ENCODE measurements at places on chromosomes 13 and 19.

DNA sequence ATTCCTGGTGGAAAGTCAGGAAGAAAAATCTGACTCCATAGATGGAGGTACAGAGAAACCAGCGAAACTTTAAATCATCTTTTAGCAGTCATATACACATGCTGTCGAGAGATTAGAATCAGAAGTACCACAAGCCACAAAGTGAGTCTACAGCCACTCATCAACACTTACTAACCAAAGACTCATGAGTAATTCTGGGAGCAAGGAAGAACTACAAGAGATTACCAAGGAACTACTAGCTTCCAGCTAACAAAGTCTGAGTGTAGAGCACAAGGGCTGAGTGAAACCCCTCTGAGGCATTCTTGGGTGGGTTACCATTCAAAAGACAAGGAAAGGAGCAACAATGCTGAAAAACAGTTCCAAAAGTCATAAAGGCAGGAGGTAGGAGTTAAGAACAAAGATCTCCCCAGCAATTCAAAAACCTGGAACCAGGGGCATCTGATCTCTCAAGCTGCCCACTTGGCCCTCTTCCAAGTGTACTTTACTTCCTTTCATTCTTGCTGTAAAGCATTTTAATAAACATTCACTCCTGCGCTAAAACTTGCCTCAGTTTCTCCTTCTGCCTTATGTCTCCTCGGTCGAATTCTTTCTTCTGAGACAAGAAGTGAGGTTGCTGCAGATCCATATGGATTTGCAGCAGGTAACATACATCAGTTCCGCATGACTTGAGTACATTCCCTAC, 13.0 kb downstream of the RBM26 start:
- DNase-seq: peak; percentile 59

- no peak for DNase-seq
Observed at GRCh38 chr13:114155926-114156883, 22.9 kb upstream of the CFAP97D2 start.

DNA sequence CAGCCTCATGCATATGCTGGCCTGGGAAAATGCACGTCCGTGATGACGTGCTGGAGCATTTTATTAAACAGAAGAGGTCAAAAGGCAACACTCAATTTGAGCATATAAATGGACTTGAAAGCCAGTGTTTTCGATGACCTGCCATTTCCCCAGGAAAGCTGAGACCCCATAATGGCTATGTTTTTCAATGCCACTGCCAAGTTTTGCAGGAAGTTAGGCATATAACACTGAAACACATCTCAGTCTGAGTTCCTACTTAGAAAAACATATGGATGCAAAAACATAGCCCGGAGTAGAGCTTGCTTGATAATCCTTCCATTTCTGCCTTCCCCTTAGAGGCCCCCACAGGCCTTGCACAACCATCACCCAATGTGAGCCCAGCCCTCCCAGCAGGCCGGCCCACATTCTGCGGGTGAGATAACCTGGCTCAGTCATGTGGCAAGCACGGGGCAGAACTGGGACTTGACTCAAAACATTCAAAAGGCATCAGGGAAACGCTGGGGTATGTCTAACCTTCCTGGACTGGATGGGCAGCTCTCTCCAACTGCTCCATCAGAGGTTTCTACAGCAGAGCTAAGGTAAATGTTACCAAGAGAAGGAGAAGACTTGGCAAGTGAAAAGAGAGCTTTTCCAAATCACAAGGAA, 24.9 kb downstream of the EPS15L1 start:
- DNase-seq: no peak

DNA sequence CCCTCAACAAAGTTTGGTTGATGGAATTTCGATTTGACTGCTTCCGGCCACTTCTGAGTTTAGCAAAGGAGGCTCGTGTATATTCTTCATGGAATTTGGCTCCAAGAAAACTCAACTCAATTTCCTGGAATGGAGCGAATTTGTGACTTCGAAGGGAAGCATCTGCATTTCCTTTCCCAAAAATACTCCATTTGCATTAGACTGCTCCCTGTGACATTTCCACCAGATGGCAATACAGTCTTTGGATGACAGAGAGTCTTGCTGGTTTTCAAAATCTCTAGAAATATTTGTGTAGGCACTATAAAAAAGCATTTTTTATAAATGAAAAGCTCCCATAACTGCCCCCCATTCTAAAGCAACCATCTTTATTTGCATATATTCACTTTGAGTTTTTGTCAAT, 4.1 kb downstream of the C1QTNF9 start:
- DNase-seq: no peak

DNA sequence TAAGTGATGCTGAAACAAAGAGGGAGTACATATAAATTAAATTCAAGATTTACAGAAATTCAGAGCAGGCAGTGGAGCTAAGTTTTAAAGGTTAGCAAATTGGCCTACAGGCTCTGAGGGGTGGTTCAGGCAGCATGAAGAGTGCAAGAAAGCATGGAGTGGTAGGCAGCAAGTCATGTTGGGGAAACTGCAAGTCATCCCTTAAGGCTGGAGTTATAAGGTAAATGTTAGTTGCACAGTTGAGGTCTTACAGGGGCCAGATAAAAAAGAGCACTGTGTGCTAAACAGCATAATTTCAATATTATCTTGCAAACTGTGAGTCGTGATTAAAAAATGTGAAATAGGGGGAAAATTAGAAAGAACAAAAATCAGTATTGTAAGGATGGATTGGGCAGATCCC, 106.2 kb downstream of the VWA8 start:
- no peak for DNase-seq

DNA sequence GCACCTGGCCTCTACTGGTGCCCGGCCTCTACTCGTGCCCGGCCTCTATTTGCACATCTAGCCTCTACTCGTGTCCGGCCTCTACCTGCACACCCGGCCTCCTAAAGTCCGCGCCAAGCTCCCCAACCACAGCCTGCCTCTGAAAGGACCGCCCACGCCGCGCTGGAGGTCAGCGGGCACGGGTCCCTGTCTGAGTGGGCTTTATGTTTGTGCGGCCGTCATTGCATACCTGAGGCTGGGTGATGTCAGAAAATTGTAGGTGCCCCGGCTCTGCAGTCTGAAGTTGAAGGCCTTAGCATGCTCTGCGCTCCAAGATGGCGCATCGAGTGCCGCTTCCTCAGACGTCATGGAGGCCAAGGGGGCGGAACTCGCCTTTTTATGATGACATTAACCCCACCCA, 1.1 kb downstream of the ZNF135 start:
- no peak for DNase-seq

DNA sequence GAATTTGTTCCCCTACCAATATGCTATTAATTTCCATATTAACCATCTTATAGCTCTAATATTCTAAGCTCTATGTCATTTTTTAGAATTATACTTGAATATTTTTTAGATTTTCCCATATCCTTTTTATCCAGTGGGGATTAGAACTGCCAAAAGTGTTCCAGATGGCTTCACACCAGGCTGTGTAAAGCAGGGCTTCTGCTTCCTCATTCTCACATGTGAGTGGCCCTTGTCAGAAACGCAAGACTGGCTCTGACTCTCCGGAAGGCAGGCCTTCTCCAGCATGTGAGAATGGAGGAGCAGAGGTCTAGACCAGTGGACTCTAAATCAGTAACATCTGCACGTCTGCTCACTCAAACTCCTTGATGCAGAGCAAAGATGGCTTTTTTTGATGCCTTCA, 650.1 kb downstream of the FGF9 start:
- DNase-seq: no peak

- no peak for DNase-seq
Observed at GRCh38 chr13:59948686-59949085, 215.0 kb downstream of the DIAPH3 start.
